Aorta (tissue), 5 donors: ENCODE measurements at places on chromosomes 11 and 22. TPM values are rescaled to one million over a fixed set of nuclear protein-coding genes. Genes with fewer than 3 reads are reported as not detected.
A peak's percentile ranks its signal among the peaks of the same experiment; 100 is the strongest.

GRCh38 chr11:80204021-80204420 is 763.2 kb upstream of the TENM4 start:
- DNase-seq = no peak

- peak; percentile 25 for DNase-seq
Measured at GRCh38 chr11:8223513-8223900, 40.2 kb downstream of the LMO1 start.

DNA sequence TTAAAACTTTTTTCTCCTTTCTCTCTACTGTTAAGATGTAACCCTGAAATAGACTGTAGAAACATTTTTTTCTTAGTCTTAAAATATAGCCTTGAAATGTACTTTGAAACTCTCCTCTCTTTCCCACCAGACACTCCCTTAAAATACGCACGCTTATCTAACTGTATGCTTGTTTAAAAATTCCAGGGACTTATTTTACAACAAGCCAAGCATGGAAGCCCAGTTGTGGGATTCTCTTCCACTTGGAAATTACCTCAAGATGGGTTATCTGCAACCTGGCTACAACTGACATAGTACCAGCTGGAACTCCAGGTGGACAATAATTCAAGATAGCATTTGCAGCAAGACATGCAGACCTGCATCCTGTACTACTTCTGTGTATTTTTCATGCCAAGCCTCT is 12.1 kb upstream of the CHORDC1 start:
- DNase-seq = no peak

DNA sequence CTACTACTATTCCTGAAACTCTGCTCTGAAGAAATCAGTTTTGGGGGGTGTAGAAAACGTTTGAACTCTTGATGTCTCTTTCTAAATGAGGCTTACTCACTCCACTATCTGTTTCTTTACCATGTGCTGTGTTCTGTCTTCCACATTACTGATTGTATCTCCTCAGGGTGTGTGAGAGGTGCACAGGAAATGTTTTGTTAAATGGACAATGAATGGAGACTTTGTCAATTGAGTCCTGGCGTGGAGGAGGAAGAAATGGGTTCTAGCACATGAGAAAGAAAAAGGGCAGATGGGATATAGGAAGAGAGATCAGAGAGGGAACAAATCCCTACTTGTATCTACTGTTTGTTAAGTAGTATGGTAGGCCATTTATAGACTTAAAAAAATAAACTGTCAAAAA is 577.1 kb upstream of the CCDC90B start:
- DNase-seq = no peak

DNA sequence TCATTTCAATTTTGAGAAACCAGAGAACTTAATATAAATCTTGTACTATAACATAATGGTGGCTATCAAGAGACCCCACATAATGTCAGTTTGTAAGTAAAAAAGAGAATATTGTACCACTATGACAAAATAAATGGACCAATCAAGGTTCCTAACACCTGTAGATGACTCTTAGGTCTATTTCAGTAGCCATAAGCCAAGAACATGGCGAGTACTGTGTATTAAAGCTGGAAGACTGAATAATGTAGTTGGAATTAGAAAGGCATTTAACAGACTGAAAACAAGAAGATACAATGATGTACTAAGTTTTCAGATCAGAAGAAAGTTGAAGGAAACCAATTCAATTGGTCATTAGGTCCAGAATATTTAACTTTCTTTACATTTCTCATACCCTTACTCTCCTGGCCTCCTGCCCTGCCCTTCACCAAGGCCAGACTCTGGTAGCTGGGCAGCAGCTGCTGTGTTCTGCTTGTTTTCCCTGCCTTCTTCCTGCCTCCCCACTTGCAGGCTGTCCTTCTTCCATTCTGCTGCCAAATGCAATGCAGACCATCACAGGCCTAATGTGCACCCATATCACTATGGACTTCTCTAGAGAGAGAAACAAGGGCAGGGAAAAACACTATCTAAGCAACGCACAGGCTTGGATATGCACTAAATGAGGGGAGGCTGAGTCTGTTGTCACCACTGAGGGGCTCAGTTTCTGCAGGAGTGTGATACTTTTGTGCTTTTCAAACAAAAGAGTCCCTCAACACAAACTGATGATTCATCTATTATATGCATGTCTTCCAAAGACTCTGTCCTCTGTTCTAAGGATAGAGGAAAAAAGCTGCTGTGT is 60.1 kb downstream of the RAB30 start:
- no peak for DNase-seq

DNA sequence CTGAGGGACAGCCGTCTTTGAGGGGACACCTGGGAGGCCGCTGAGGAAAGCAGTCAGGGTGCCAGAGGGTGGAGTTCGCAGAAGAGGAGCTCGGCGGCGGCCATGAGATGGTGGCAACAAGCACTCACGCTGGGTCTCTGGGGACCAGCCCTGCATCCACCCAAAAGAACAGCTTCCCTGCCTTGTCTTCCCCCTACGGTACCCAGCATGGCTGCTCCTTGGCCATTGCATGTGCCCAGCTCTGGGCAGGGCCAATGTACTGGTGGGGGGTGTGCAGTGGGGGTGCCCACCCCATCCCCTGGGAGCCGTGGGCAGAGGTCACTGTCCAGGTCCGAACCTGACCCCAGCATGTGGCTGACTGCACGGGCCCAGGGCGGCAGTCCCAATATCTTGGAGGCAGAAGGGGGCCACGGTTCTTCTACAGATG is 42.3 kb downstream of the OSBPL5 start:
- DNase-seq = peak; percentile 75

DNA sequence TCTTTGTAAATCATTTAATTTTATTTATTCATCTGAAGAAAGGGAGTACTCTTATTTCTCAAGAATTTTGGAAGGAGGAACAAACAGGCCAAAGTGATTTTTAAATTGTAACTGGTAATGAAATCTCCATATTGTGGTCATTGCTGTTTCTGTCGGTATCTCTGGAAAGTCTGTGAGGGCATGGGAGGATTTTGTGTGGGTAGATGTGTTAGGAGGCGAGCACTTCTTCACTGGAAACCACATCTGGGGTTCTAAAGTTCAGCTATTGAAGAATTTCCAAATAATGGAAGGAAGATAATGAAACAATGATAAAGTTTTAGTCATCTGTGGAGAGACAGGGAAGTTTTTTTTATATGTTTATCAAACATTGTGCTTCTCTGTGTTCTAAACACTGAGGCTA is 6.6 kb downstream of the TRIM34 start:
- no peak for DNase-seq

DNA sequence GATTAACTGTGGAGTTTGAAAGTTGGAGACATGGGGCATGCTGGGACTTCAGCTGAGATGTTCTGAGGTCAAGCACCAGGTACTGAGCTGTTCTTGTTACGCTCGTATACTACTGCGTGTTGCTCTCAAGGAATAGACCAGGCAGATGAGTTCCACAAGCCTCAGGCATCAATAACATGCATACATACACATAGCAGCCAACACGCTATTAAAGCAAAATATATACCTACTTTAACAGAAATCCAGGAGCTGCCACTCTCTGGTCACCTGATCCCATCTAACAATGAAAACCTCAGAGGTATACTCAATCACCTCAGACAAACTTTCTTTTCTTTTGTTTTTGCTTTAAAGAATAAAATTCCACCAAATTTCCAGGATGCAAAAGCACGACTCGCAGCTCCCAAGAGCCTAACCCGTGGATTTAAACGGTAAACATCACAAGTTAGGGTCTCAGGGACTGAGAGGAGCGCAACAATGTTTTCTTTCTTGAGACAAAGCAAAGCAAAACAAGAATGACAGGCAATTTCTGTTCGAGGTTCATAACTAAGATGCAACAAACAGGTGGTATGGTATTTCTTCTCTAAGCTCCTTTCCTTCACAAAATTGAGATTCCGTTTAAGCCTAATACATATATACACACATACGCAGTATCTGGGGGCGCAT is 16.5 kb downstream of the BLID start:
- no peak for DNase-seq

DNA sequence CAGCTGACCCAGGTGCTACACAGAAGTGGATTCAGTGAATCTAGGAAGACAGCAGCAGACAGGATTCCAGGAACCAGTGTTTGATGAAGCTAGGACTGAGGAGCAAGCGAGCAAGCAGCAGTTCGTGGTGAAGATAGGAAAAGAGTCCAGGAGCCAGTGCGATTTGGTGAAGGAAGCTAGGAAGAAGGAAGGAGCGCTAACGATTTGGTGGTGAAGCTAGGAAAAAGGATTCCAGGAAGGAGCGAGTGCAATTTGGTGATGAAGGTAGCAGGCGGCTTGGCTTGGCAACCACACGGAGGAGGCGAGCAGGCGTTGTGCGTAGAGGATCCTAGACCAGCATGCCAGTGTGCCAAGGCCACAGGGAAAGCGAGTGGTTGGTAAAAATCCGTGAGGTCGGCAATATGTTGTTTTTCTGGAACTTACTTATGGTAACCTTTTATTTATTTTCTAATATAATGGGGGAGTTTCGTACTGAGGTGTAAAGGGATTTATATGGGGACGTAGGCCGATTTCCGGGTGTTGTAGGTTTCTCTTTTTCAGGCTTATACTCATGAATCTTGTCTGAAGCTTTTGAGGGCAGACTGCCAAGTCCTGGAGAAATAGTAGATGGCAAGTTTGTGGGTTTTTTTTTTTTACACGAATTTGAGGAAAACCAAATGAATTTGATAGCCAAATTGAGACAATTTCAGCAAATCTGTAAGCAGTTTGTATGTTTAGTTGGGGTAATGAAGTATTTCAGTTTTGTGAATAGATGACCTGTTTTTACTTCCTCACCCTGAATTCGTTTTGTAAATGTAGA is 1.7 kb downstream of the MALAT1 start:
- DNase-seq = no peak

DNA sequence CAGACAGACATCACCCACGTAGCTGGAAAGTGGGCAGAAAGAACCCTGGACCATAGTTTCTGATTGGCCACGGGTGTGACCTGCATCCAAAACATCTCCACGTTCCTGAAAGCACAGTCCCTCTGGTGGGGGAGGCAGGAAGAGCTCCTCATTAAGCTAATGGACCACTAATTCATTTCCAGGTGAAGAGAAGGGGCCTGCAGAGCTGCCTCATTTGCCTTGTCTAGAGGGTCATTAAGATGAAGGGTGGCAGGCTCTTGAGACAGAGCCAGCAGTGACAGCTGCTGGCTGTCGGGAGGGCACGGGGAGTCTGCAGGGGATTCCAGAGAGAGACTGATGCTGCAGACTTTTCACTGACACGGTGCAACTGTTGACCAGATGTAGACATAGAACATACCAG is 149.6 kb upstream of the OPCML start:
- DNase-seq = no peak

DNA sequence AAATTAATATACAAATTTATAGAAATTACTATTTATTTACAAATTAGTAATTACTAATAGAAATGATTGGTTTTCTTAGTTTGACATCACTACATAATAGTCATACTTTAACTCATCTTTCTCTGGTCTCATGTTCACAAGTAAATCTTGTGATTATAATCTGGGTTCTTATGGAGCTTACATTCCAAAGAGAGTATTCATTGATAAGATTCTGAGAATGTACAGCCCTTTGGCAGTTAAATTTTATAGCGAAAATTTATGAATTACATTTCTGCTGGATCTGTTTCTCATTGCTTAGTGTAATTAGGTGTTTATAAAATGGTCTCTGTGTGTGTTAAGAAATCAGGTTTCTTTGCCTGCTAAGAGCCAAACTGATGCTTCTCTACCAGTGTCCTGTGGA is 175.2 kb downstream of the TMEM135 start:
- DNase-seq = no peak

DNA sequence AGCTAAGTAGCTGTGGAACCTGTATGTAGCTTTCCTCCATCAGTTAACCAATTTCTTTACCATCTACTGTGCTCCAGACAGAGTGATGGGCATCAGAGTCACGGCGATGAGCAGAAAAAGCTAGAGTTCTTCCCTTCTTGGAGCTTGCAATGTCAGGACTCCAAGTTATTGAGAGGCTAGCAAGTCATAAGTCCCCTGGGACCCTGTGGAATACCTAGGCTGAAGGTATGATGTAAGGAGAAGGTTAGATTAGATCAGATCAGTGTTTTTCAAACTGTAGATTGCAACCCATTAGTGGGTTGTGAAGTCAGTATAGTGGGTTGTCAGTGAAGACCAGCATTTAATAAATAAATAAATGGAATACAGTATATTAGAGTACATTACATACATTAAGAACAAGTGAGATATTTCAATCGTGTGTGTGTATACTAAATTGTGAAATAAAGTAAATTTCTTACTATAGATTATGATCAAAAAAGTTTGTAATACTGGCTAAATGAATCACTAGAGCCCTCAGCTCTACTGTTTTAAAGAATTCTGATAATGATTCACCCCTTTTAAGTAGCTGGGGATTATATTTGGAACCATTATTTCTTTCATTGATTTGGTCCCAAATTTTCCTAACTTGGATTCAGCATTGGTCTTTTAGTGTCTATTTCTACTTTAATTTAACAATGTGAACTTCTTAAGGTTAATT is 52.3 kb downstream of the RASSF10 start:
- DNase-seq = no peak

DNA sequence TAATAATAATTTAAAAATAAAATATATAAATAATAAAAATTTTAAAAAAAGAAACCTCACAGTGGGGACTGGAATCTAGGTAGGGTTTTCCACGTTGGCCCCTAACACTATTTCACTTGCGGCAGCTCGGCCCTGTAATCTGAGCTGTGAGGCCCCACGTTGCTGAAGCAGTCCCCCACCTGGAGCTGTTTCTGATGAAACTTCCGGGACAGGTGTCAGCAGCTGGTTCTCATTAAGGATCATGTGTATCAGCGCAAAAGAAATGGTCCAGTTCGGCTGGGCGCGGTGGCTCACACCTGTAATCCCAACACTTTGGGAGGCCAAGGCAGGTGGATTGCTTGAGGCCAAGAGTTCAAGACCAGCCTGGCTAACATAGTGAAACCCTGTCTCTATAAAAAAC is 17.3 kb downstream of the RHOD start:
- no peak for DNase-seq

DNA sequence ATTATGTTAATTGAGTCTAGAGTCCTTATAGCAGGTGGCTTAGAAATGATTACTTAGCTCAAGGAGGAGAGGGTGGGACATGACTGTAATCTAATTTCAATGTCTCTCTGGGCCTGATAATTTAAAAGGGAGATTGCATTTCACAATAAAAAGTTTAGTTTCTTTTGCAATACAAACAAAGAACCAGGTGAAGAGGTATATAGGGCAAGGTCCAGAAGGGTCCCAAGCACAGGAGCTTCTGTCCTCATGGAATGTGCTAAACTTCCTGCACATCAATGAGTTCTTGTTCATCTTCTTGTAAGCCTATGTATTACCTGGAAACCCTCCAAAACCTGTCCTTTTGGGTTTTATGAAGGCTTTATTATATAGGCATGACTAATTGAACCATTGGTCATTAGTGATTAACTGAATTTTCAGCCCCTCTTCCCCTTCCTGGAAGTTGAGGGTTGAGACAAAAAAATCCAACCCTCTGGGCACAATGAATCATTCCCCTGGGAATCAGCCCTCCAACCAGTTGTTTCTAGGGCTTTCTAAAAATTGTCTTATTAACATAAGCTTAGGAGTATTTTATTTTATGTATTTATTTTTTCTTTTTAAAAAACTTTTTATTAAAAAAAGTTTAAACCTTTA is 37.6 kb downstream of the MS4A2 start:
- DNase-seq = no peak

The TEX12 gene
- total RNA-seq = 0.97 TPM

The OR2AG2 gene
- total RNA-seq = 0.10 TPM

The MS4A2 gene
- 8.2 TPM for total RNA-seq

The LMO2 gene
- total RNA-seq = 25.5 TPM

The TMA7B gene
- total RNA-seq = 0.39 TPM

The ALDH3B2 gene
- not detected for total RNA-seq

The OR52A1 gene
- not detected for total RNA-seq

The FGF19 gene
- total RNA-seq = not detected
